Peyer's patch (tissue), 4 donors: ENCODE measurements at places on chromosomes 7 and 10.

GRCh38 chr7:142405122-142405765 is 147.4 kb upstream of the PRSS58 start:
- no peak for DNase-seq

- no peak for DNase-seq
Observed at GRCh38 chr10:13496164-13496563, 32.6 kb downstream of the BEND7 start.

GRCh38 chr10:68171539-68172080 is 60.3 kb downstream of the ATOH7 start:
- no peak for DNase-seq

DNA sequence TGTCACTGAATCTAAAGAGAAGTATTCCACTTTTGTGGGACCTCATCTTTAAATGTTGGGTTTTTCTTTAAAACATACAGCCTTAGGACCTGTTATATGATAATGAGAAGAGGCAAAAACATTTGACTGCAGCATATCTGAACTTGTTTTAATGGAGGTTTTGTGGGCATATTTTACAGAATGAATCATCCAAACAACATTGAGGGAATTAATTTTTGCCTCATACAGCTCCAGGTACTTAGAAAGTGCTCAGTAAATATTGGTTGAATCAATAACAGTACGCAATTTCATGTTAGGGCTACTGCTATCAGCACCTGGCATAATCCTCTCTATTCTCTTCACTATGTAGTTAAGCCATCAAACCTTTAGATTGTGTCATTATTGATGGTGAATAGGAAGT is 115.9 kb downstream of the MALRD1 start:
- DNase-seq: no peak

- DNase-seq: no peak
Observed at GRCh38 chr10:112738606-112739591, 211.1 kb upstream of the TCF7L2 start.

GRCh38 chr10:97550336-97551149 is 22.0 kb upstream of the ANKRD2 start:
- no peak for DNase-seq

DNA sequence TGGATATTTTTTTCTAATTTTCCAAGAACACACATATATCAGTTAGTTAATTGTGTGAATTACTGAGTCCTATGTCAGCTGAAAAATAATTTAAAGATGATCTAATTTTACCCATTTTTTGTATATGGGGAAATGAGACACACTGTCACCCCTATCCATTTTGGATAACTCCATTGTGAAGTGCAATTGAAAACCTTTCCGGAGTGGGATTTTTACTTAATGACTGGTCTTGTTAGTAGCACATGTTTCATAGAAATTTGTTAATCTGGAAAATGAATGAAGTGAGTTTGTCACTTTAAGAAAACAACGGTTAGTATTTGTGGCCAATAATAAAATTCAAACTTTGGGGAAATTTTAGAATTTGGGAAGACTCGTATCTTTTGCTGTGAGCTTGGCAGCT is 2.0 kb downstream of the GARS1 start:
- DNase-seq: no peak

DNA sequence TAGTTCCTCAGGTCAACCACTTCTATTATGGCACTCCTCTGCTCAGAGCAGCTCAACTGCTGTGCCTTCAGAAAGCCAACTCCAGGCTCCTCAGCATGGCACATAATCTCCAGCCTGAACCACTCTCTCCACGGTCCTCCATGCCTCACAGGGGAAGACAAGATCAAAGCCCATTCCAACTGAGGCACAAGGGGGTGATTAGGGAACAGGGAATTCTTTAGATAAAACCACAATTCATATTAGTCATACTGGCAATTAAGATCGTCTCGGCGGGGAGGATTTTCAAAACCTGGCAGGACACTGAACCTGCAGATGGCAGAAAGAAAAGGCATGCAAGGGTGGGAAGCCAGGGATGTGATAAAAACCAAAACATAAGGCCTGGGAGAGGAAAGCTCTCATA is 361.6 kb downstream of the FGFR2 start:
- DNase-seq: no peak

GRCh38 chr7:23473844-23474093 is 3.5 kb upstream of the IGF2BP3 start:
- DNase-seq: no peak

DNA sequence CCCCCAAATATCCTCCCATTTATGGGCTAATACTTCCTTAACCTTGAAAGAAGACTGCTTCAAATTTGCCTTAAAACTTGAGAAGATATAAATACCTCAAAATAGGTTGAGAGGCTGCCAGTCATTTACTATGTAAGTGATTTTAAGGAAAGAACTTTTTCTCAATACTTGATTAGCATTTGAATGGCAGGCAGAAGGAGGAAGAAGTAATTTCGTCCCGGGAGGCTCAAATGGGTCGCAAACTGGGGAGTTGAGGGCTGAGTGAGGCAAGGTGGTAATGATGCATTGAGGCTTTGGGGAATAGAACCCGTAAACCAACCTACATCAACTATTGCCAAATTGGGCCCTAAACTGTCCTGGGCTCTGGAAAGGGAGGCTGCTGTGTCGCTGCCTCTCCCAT is 11.1 kb downstream of the CAMK1D start:
- DNase-seq: no peak

DNA sequence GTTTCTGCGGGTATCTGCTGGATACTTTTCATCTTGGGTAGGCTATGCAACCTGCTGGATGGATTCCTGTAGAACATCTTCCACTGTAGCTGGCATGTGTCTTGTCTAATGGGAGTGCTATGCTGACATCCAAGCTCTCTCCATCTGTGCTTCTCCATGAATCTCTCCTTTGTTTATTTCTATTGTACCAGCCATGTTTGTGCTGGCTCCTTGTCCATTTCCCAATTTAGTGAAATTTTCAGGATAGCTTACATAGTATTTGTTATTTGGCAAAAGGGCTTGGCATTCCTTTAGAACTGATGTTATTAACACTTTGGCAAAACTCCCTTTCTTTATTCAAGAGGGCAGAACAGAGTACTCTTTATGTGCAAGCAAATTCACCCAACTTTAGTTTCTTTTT is 198.0 kb downstream of the CSTF2T start:
- no peak for DNase-seq

GRCh38 chr7:142585425-142585824 is 163.8 kb upstream of the PRSS1 start:
- no peak for DNase-seq

DNA sequence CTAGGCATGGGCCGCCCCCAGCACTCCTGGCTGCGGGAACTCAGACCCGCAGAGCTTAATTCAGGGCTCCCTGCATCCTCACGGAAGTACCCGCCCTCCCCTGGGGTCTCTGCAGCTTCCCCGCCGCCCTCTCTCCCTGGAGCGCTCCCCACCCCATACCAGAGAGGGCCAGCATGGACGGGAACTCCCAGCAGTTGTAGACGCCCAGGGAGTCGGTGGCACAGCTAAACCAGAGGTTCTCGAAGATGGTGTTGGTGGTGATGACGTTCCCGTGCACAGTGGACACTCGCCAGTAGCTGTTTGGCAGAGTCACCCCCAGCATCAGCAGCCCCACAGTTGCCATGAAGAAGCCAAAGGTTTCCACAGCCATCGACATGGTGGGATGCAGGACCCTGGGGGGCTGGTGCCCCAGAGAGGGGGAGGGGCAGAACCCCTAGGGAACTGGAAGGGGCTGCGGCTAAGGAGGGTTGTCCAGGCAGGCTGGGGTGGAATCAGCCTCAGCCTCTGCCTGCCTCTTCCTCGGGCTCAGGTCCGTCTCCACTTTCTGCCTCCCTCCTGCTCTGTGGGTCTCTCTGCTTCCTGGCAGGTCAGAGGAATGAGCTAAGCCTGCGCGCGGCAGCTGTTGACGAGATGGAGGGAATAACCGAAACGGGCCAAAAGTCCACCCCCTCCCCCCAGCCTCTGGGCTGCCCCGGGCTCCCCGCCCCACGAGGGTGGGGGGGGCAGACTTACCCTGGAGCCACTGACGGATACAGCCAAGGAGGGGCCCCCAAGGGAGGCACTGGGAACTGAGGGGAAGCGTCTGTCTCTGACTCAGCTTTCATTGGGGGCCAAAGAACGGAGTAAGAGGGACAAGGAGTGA is at the start of gene CLDN15:
Gene CLDN15, minus strand, starts transcription at position 597 of the 862 bp plus-strand sequence. Its CDS starts 221 bp downstream, at position 376.
- no peak for DNase-seq

- DNase-seq: no peak
Observed at GRCh38 chr7:48098846-48099245, 9.8 kb downstream of the UPP1 start.

- no peak for DNase-seq
Observed at GRCh38 chr7:130894146-130894908, 160.3 kb upstream of the KLF14 start.

- DNase-seq: peak; percentile 75
Observed at GRCh38 chr7:101814081-101814990, 3.1 kb upstream of the CUX1 start.

DNA sequence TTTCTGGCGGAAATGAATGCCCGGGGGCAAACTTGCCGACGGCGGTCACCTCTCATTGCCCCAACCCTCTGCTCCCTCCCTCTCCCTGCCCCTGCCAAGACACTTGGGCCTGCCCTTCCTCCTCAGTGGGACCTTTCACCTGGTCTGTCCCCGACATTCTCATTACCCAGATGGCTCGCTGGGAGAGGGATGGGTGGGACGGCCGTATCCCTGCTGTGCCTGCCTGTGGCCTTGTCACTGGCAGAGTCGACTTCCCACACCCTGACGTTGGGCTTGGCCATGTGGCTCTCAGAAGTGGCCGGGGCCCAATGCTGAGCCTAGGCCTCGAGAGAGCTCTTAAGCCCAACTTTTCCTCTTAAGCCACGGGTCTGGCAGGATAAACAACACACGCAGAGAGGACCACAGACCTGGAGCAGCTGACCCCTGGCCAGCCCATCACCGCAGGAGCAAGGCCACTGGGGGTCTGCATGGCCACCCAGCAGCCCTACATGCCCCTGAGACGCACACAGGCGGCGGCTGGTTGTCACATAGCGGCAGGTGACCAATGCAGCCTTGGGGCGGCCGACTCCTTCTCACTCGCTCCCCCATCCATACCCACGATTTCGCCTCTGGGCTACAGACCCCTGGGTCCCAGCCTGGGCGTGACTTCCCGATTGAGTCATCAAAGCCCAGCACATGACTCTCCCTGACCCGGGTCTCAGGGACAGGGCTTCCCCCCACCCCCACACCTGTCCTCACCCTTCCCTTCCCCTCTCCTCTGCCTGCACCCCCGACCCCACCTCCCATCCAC is 40.1 kb downstream of the SLC29A4 start:
- DNase-seq: no peak

DNA sequence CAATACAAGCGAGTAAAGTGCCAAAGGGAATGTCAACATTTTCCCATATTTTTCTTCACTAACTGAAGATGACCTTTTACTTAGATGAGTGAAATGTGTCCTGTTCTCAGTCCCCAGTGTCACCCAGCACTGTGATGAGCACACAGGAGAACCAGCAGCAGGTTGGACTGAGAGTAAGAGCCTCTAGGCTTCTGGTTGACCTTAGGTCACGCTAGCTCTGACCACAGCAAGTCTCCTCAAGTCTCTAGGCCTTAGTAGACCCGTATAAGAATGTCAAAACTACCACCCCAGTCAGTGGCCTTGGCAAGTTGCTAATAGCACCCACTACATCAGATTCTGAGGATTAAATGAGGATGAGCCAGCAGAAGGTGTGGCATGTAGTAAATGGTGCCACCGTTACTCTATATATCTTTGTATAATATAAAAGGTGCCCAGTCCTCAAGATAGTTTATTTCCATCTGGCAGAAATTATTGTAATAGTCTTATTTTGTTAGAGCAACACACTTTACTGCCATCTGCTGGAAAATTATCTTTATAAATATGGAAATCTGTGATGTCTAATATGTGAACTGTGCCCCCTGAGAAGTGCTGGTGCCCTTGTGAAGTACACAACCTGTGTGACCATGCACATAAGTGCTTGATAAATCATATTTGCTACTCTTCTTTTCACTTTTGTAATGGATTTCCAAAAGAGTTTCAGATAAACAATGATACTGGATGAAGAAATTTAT is 75.7 kb downstream of the SPAG6 start:
- no peak for DNase-seq

DNA sequence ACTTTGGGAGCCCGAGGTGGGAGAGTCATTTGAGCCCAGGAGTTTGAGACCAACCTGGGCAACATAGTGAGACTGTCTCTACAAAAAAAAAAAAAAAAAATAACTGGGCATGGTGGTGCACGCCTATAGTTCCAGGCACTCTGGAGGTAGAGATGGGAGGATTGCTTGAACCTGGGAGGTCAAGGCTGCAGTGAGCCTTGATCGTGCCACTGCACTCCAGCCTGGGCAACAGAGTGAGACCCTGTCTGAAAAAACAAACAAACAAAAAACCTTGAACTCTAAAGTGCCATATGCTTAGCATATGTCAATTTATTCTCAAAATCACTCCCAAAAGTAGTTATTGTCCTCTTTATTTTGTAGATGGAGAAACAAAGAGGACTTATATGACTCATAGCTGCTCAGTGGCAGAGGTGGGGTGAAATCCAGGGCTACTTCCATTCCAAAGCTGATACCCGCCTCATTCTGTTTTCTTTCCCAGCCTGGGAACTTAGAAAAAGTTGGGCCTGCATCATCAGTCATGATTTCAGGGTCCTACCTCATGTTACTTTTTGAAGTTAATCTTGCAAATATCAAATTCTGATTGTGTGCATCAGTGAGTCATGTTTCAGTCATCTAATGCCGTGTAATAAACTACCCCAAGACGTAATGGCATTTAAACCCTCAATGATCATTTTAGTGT is 13.3 kb downstream of the DHTKD1 start:
- DNase-seq: no peak

DNA sequence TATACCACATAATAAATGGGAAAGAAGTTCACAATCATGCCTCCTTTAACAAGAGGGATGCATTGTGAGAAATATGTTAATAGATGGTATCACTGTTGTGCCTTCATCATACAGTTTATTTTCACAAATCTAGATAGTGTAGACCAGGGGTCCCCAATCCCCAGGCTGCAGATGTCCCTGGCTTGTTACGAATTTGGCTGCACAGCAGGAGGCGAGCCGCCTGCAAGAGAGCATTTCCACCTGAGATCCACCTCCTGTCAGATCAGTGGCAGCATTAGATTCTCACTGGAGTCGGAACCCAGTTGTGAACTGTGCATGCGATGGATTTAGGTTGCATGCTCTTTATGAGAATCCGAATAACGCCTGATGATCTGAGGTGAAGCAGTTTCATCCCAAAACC is 361.9 kb upstream of the ZWINT start:
- no peak for DNase-seq

GRCh38 chr10:110410329-110411046 is 87.2 kb upstream of the DUSP5 start:
- DNase-seq: peak; percentile 91

GRCh38 chr7:26681819-26682418 is 182.5 kb downstream of the SKAP2 start:
- no peak for DNase-seq

DNA sequence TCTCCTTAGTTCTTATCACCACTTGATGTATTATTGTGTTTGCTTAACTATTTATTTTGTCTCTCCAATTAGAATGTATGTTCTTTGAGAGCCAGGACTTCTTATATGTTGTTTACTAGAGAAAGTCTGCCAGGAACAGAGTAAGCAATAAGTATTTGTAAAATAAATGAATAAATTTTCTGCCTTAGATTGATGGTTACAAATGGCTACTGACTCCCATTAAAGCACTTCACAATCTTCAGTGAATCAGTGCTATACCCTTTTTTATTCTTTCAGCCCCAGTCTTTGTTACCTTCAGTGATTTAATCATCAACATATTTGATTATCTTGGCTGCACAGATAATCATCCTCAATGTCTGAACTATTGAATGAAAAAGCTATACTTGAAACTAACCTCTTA is 197.1 kb upstream of the TMEM196 start:
- no peak for DNase-seq

- DNase-seq: no peak
Observed at GRCh38 chr10:11560076-11560709, 51.3 kb downstream of the USP6NL start.

GRCh38 chr7:132709971-132710567 is 133.8 kb upstream of the PLXNA4 start:
- peak; percentile 23 for DNase-seq
